ENCODE measurements at places on chromosomes 3 and 15.
A peak's percentile ranks its signal among the peaks of the same experiment; 100 is the strongest.

DNA sequence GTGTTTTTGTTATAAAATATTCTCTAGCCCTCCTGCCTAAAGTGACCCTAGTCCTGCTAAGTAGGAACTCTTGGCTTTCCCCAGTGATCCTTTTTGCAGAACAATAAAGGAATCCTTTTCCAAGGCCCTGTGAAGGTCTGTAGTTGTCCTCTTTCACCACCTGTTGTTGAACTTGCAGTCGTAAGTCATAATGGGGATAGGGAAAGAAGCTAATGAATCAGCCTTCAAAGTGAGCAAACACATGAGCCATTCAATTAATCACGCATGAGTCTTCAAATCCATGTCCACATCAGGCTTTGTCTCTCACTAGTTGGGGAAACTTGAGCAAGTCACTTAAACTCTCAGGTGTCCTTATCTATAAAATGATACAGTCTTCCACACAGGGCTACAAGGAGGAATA lies 27.6 kb downstream of the ZNF860 start:
- no peak for DNase-seq

DNA sequence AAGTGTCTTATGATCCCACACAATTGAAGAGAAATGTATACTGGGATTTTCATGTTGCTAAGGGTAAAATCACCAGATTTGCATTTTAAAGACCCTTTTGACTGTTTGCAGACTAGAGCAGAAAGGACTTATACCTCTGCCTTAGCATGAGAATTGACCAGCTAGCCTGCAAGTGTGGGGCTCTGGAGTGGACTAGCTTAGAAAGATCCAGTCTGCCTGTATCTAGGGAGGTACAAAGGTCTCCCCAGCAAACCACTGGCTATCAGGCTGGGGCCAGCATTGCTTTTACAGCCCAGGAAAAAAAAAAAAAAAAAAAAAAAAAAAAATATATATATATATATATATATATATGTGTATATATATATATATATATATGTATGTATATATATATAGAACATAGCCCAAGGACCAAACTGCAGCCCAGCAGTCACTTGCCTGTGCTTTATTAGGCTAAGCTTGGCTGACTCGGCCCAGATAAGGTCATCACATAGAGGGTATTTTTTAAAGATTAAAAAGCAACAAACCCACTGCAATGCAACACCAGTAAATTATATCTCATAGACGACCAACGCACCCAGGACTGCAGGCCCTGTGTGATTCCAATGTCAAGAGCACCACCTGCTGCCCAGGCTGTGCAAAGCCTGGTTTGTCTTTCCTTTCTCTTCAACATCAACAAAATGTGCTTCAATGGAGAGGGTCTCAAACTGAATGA lies 63.7 kb downstream of the DCLK3 start:
- DNase-seq, result peak; percentile 11

- DNase-seq, result no peak
Observed at GRCh38 chr3:125140011-125140817, 72.3 kb downstream of the SLC12A8 start.

DNA sequence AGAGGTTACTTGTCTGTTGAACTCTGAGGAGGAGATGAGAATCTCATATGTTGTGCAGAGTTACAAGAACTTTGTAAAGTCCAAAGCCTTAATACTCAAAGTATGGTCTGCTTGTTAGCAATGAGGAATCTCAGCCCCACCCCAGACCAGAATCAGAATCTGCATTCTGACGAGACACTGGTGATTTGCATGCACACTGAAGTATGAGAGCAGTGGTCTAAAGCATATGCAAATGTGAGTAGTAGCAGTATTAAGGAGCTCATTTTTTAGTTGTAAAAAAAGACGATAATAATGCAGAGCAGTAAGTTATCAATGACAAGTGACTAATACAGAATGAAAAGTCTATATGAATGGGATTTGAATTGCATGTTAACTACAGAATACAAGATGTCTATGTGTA lies 327.7 kb downstream of the RYR3 start:
- DNase-seq, result no peak
